ENCODE measurements at places on chromosomes 3 and 15.

DNA sequence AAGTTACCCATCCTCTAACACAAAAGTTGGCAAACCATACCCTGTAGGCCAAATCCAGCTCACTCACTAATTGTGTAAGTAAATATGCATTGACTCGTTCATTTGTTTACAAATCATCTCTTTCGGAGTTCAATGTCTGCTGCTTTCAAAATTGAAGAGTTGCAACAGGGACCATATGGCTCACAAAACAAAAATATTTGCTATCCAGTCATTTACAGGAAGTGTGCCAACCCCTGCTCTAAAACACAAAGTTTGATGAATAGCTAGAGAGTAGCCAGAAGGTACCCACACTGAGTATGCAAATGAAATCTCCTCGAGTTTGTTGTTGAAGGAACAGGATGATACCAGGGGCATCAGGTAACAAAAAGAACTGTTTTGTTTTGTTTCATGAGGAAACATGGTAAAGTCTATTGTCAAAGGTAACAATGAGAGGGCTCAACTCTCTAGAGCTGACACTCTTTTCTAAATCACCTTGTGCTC, 236.2 kb upstream of the THBS1 start:
- DNase-seq, result peak; percentile 78

DNA sequence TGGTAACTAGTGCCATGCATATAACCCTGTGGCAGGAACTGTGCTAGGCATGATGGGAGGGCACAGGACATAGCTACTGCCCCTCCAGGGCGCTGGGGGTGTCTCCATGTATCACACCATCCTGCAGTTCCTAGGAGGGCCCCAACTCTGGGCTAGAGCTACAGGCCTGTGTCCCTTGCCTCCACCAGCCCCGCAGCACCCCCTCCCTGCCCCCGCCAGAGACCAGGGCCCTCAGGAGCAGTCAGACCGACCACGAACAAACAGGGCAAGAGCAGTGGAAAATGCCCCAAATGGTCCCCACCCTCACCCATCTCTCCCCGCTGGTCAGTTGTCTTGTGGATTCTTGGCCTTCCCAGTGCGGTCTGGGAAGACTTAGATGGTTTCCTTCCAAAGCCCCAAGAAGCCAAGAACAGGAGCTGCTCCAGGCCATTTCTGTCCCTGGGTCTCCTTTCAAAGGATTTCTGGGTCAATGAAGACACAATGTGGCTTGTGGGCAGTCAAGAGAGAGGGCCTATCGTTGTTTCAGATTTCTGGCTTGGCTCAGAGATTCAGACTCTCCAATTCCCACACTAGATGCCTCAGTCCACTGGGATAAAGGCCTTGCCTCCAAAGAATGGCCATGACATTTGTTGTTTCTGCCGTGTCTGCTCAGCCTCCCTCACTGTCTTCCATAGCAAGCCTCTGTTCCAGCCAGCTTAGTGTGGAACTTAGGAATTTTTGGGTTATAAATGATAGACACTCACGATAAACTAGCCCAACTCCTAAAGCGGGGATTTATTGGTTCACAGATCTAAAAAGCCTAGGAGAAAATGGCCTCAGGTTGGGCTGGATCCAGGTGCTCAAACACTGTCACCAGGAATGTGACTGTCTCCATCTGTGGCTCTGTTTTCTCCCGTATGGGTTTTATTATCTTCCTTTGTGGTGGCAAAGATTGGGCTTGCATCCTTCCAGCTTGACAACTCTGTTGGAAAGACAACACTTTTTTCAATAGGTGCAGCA, 80.6 kb downstream of the LSM3 start:
- no peak for DNase-seq

DNA sequence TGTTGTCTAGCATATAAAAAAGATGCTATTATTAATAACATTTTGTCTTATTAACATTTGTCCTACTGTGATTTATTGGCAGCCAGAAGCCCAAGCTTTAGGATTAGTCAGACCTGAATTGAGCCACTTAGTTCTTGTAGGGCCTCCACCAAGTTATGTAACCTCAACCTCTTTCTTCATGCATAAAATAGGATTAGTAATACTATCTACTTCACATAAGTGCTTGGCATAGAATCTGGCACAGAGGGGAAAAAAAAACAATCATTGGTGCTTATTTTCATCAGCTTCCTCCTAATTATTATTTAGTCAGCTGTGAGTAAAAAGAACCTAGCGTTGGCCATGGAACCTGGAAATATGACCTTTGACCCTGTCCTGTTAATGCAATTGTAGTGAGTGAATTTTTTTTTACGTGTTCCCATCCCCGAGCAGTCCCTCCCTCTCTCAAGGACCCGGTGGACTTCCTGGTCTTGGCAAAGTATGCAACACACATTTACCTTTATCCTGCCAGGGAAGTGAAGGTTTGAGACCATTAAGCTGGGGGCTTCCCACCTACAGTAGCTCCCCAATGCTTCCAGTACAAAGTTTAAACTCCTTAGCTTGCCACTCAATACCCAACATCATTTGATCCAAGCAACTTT, 136.8 kb downstream of the FHIT start:
- peak; percentile 8 for DNase-seq

GRCh38 chr3:171396048-171396447, 64.2 kb downstream of the TNIK start:
- no peak for DNase-seq

DNA sequence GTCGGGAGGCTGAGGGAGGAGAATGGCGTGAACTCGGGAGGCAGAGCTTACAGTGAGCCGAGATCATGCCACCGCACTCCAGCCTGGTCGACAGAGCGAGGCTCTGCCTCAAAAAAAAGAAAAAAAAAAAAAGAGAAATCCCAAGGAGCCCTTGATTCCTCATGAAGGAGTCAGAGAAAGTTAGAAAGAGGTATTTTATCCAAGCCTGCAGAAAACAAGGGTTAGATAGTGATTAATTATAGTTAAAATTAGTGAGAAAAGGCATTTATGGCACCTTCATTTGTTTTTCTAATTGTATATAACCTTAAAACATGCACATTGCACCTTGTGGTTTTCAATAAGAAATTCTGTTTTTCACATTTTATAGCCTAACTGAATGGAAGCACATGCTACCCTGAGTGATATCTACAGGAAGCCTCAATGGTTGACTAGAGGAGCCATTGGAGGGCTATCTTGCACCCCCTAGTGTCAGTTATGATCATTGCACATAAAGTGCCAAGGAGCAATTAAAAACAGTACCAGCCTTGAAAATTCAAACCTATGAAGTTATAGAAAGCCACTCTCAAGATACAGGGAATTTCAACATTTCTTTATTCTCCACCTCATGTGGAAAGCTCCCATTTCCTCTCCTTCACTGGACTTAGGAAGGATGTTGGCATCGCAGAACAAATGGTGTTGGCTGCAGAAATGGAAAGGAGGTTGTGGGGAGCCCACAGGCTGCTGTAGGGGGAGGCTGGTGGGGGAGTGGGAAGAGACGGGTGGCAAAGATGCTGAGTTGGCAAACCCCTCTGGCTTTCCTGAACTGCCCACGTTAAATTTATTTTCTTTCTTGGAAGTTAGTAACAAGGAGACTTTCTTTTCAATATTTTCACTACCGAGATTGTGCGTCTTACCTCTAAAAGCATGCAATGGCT, 48.5 kb downstream of the ITGA11 start:
- DNase-seq, result peak; percentile 51

DNA sequence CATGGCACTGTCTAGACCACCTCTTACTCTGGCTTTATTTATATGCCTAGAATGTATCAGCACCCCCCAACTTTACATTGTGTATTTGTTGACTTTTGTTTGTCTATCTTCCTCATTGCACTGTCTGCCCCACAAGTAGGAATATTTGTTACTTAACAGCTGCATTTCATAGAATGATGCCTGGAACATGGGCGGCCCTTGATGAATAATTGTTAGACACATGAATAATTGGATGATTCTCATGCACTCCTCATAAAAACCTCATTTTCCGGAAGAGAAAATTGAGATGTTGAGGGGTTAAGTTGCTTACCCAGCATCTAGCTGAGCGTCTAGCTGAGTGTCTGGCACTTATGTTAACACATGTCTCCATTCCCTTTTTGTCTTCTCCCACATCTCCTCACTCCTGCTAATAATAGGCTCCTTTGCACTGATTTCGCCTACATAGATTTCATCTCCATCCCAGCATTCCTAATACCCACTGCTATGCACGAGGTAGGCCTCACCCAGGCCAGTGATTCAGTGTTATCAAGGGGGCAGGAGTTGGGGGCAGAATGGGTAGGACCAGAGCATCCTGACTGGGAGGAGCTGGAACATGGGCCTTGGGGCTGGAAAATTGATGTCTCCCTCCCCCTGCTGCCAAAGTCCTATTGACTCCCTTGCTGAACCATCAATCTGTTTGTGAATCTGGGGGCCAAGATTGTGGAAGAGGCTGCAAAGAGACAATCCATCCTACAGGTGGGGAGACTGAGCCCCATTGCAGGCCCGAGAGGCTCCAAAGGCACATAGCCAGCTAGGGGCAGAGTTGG, 7.8 kb upstream of the WNT7A start:
- no peak for DNase-seq

- DNase-seq, result peak; percentile 56
Measured at GRCh38 chr3:52055537-52056351, 627 bp downstream of the DUSP7 start.

DNA sequence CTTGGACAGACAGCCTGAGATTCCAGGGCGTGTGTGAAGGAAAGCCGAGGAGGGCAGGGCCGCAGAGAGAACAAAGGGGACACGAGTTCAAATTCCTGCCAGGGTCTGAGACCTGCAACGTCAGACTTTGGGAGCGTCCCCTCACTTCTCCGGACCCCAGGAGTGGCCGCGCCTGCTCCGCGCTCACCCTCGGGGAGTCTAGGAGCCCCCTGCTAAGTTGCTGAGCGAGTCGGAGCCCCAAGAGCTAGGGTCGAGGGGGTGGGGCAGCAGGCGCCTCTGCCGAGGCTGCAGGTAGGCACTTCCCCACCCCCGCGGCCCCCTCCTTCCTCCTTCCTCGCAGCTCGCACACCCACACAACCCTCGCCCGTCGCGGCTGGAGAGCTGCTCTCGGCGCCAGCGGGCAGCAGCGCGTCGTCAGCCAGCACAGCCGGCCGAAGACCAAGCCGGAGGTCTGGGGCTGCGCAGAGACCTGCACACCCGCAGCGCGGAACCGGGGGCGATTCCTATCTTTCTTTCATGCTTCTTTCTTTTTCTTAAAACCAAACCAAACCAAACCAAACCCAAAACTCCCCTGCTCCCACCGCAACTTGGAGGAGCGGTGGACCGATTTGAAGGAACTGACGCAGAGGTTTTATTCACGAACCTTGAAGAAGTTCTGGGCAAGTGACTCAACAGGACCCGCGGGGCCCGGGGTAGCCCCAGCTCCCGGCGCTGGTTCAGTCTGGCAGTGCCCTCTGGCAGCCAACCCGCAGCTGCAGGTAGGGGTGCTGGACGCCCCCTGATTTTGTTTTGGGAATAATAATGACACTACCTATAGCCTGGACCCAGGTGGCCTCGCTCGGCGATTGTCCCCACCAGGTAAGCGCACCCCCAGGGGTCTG, at the start of gene ANKRD34C:
TSS of gene ANKRD34C (plus strand) at position 352 of the 881 bp plus-strand sequence. CDS start 10,563 bp downstream, outside the sequence.
- peak; percentile 54 for DNase-seq

GRCh38 chr3:47250309-47251060, 32.1 kb downstream of the KIF9 start:
- DNase-seq, result no peak

DNA sequence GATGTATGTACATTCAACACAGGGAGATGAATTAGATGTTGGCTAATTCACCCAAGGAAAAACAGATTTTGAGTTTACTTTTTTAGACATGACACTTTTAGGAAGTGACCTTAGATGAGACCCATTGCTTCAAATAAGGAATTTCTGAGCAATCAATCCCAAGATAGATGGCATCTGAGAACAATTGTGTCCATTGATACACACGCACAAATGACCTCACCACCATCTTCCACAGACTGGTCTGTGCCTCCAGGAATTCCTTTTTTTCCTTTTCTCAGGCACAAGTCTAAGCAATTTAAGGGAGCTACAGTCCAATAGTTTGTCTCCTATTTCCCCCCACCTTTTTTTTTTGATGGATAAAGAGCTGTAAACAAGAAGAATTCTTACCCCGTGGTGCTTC, 265.3 kb downstream of the TBL1XR1 start:
- no peak for DNase-seq

Data from NCI-H69 (cell line).